ENCODE measurements at places on chromosomes 13 and 19.
A peak's percentile ranks its signal among the peaks of the same experiment; 100 is the strongest.

DNA sequence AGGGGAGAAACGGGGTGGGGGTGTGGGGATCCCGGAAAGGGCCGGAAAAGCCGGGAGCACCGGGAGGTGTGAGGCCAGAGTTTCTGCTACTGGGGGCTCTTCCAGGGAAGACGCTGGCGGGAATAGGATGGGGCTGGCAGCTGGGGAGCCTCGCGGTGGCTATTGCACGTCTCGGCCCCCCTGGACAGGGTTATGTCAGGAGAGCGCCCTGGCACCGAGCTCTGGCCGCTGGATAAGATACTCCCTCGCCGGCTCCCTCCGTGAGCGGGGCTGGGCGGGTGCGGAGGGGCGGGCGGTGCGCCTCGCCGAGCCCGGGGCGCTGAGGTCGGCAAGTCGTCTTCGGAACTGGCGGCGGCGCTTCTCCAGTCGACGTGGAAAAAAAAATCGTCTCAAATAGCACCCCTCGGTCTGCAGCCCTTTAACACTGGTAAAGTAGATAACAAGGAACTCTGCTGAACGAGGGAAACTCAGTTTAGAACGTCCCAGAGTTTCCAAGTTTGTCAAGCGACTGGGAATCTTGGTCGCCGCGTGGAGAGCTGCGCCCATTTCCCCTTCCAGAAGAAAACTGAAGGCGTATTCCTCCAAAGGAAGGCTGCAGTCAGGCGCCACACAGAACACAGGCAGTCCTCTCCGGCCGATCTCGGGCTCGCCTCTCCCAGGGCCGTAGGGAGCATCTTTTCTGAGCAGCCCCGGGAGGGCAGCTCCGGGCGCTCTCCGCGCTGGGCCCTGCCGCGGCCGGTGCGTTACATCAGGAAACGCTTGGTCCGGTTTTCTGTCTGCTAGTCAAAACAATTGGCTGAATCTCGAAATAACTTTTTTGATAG, 115.1 kb downstream of the KCNRG start:
- no peak for DNase-seq

DNA sequence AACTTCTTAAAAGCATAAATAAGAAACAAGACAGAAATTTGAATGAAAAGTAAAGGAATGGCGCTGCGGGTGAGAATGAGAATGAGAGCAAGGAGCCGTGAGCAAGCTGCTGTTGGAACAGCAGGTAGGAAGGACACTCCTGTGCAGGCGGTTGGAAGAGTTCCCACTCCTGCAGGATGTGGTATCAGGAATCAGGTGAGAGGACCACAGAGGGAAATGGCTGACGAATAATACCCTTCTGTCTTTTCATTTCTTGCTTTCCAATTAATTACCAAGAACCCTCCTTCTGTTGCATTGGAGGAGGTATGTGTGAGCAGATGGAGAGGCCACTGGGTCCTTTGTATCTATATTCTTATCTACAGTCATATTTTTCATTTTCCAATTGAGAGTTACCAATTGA, 1504.2 kb downstream of the EFNB2 start:
- no peak for DNase-seq

DNA sequence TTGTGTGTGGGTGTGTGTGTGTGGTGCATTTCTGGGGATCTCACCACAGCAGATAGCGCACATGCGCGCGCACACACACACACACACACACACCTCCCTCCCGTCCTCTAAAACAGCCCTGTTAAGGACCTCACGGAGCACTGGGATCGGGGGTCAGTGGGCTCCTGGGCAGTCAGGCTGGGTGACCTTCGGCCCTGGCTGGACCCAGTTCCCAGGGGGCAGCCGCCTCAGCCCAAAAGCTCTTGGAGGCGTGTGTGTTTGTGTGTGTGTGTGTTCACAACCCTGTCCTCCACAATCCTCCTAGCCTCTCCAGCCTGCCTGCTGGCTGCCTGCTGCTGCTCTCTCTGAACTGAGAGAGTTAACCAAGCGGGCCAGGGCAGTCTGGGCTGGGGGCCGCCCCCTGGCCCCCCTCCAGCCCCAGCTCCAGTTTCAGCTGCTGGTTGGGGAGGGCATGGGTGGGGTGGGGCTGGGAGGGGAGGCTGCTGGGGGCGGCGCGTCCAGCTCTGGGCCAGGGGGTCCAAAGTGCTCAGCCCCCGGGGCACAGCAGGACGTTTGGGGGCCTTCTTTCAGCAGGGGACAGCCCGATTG, at the start of gene FXYD1:
Gene FXYD1, plus strand, starts transcription at position 520 of the 588 bp plus-strand sequence. CDS start 1,256 bp downstream, outside the sequence.
- no peak for DNase-seq

DNA sequence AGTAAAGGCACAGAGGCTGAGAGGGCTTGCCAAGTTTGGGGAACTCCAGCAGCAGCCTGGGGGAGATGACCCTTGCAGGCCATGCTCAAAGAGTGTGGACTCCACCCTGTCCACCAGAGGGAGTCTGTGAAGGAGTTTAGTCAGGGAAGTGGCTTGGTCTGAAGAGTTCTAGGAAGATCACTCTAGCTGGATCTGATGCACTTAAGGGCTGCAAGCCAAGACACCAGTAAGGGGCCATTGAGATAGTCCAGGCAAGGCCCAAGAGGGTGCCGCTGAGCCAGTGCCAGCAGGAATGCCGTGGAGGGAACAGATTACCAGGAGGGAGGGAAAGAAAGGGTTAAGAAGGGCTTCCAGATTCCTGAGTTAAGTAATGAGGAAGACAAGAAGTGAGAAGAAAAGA, 68.7 kb downstream of the ZAR1L start:
- no peak for DNase-seq

DNA sequence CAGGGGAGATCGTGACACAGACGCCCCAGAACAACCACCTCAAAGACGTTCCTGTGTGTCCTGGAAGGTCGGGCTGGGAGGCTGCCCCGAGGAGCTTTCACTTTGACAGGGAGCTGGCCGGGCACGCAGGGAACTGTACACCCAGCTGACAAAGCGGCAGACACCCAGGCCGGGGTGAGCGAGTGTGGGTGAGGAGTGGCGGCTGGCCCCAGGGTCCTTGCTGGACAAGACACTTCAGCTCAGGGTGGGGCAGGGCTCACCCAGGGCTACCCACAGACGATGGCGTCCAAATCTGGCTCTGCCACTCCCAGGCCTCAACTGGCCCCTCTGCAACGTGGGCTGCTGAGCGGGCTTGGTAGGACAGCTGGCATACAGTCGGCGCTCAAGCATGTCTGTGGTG, 2.0 kb downstream of the FGF22 start:
- no peak for DNase-seq

DNA sequence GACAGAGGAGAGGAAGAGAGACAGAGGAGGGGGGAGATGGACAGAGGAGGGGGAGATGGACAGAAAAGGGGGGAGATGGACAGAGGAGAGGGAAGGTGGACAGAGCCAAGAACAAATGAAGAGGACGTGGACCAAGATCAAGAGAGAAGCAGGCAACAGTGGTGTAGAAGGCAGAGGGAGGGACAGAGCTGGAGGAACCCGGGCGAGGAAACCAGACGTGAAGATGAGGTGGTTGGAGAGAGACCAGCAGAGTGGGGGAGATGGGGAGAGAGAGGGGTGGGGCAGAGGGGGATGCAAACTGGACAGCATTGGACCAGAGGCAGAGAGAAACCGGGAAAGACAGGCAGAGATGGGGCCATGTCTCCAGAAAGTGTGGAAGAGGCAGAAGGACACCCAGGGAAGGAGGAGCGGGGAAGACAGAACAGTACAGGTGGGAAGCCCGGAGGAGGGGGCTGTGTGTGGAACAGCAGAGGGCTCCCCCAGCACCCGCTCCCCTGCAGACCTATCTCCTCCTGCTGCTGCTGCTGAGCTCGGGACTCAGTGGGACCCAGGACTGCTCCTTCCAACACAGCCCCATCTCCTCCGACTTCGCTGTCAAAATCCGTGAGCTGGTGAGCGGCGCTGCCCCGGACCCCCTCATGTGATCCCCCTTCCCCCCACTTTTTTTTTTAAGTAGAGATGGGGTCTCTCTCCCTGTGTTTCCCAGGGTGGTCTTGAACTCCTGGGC, 1.3 kb downstream of the FLT3LG start:
- DNase-seq = peak; percentile 9

GRCh38 chr13:104779311-104779993, 1713.2 kb upstream of the SLC10A2 start:
- no peak for DNase-seq

- DNase-seq = no peak
Measured at GRCh38 chr13:42766016-42766415, 15.4 kb upstream of the FAM216B start.

- DNase-seq = no peak
Measured at GRCh38 chr19:14769201-14769600, 9.2 kb downstream of the ADGRE2 start.

DNA sequence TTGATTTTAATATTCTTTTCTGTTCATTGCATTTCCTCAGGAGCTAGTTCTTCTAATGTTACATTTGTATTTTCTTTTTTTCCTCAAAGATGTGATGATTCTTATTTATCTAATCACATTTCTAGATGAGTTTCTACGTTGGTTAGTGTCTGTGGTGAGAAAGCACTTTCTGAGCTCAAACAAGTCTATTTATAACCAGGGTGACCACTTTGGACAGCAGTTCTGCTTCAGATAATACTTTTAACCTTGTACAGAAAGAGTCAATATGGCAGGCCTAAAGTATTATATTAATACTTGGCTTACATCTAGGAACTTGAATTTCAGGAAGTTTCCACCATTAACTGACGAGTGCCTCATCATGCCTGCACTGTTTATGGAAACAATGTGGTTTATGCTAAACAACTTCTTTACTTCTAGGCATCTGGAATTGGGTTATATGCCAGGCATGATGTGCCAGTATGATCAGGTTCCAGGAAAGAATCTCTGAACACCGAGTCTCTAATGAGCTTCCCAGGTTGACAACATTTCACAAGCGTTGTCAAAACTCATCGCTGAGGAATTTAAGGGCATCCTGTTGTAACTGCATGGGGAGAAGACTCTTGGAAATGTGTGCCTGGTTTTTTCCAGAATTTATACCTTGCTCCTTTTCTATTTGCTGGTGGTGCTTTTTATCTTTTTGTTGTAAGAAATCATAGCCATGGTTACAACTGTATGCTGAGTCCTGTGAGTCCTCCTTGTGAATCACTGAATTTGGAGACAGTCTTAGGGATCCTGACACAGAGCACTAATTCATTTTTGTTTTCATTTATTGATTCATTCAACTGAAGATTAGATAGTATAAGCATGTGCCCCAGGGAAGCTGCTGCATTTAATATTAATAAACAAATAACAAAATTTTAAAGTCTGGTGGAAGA, 344.4 kb upstream of the PCDH9 start:
- no peak for DNase-seq
